Fibroblast of upper back skin (primary cell): ENCODE measurements at places on chromosomes 6 and 20.

- DNase-seq: no peak
Measured at GRCh38 chr20:38032585-38033329, 499 bp downstream of the TTI1 start.

GRCh38 chr20:60541991-60542390 lies 583.8 kb downstream of the CDH26 start:
- no peak for DNase-seq

- DNase-seq: peak; percentile 43
Measured at GRCh38 chr20:9081423-9081966, 12.6 kb downstream of the PLCB4 start.

DNA sequence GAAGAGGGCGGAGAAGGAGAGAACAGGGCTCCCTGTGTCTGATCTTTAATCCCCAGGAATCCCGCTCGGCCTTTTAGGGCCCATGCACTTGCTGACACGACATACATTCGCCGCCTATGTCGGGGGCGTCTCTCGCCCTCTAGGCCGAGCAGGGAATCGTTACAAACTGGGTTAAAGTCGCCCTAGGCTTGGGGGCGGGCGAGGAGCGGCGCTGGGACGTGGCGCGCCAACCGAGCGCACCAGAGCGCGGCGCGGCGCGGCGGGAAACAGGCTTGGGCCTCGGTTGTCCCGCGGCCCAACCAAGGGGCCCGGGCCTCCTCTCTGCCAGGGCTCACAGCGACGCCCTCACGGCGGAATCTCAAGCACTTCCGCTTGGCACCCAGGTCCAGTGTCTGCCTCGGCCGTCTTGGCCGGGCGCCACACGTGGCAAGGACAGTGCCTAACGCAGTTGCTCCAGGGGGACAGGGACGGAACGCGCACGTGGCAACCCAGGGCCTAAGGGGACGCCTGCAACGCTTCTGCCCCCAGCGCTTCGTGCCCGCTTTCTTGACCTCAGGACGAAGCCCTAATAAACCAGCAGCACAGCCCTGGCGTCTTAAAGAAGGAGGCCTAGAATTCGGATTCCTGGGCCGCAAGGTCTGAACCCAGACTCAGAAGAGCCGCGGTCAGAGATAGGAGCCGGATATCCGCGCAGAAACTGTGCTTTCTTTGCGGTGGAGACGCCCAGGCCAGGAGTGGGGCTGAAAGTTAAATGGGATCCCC lies 71.5 kb downstream of the NCR2 start:
- DNase-seq: no peak

- DNase-seq: peak; percentile 62
Measured at GRCh38 chr20:20360464-20360863, 7.4 kb upstream of the INSM1 start.

- DNase-seq: no peak
Measured at GRCh38 chr6:30062471-30063178, 1.6 kb downstream of the POLR1H start.

DNA sequence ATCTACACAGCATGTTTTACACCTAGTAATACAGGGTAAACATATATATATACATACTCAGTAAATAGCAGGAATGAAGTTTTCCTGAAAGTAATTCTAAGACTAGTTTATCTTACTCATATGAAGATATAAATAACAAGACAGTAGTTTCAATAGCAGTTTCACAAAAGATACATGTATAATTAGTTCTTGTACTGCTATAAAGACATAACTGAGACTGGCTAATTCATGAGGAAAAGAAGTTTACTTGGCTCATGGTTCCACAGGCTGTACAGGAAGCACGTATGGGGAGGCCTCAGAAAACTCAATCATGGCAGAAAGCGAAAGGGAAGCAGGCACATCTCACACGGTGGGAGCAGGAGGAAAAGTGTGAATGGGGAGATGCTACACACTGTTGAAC lies 16.9 kb downstream of the RARS2 start:
- DNase-seq: no peak
